Activated CD8-positive, alpha-beta memory T cell treated with anti-CD3 and anti-CD28 coated beads for 48 hours (primary cell): ENCODE measurements at places on chromosomes 11 and 22.

GRCh38 chr11:128259816-128260215, 327.5 kb downstream of the ETS1 start:
- no peak for DNase-seq

DNA sequence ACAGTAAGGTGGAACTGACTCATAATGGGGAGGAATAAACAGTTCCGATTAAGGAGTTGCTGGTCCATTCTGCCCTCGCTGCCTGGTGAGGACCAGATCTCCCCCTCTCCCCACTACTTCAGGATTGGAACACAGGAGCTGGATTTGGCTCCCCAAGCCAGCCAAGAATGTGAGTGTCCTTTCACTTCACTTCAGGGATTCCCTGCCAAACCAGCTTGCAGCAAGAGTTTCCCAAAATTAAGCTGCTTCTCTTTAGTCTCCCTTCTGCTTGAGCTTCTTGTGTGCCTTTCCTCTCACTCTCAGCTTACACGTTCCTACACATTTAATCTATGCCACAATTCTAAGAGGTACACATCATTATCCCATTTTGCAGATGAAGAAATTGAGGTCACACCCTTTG, 234.1 kb downstream of the BUD13 start:
- no peak for DNase-seq

- no peak for DNase-seq
These were observed 44.9 kb downstream of the PLEKHA7 start for GRCh38 chr11:16969010-16969999.

- DNase-seq = no peak
These were observed 25.2 kb downstream of the CAPN1 start for GRCh38 chr11:65206901-65207300.

GRCh38 chr11:11572386-11572785, 49.4 kb downstream of the GALNT18 start:
- DNase-seq = no peak

- no peak for DNase-seq
These were observed 43.9 kb upstream of the DLAT start for GRCh38 chr11:111981270-111981669.

DNA sequence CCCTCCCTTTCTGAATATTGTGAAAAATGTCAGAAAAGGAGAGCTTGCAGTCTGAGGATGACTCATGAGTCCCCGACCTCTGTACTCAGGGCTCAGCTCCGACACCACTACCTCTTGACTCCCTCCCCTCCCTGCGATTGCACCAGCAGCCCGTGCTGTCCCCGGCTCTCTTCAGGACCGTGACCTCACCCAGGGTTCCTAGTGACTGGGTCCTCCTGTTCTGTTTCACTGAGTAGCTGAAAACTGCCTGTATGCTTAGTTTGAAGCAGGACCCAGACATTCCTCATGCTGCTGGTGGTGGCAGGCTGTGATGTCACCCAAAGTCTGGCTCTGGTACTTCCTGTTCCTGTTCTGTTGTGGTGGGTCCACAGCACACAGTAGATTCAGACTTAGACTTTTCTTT, 11.7 kb downstream of the PHRF1 start:
- DNase-seq = peak; percentile 49

- DNase-seq = no peak
These were observed 70.4 kb upstream of the MTMR2 start for GRCh38 chr11:95994329-95994728.

GRCh38 chr22:31345331-31346254, 553 bp downstream of the PATZ1 start:
- DNase-seq = peak; percentile 71

GRCh38 chr22:43298062-43298801, 44.9 kb downstream of the SCUBE1 start:
- DNase-seq = no peak

DNA sequence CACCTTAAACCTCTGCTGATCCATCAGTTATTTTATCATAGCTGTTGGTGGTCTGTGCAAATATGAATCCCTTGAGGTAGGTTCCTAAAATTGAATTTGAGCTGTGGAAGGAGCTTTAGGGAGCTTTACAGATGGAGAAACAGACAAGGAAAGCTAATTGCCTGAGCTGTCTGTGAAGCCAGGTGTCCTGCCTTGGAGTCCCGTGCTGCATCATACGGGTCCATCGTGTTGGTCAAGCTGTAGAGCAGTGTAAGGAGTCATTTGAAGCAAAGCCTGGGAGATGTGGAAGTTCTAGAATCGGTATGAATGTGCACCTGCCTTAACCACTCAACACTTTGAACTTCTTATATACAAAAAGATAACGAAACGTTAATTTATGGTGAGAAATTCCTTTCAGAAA, 1.0 kb downstream of the POLA2 start:
- no peak for DNase-seq
